ENCODE measurements at places on chromosomes 12 and 14.

DNA sequence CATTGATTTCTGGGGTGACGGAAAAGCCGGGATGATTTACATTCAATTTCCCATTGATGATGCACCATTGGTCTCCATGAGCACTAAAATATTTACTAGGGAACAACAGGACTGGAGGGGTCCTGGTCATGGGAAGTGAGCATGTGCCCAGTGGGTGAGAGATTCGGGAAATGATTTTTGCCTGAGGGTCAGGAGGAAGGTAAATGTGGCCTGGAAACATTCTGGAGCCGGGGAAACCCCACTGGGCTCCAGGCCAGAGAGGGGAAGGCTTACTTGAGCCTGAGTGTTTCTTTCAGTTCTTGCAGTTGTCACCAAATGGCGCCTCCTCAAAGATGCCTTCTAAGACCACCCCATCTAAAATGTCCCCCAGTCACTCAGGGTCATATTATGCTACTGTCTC lies 532.3 kb upstream of the TBX3 start:
- DNase-seq: no peak

DNA sequence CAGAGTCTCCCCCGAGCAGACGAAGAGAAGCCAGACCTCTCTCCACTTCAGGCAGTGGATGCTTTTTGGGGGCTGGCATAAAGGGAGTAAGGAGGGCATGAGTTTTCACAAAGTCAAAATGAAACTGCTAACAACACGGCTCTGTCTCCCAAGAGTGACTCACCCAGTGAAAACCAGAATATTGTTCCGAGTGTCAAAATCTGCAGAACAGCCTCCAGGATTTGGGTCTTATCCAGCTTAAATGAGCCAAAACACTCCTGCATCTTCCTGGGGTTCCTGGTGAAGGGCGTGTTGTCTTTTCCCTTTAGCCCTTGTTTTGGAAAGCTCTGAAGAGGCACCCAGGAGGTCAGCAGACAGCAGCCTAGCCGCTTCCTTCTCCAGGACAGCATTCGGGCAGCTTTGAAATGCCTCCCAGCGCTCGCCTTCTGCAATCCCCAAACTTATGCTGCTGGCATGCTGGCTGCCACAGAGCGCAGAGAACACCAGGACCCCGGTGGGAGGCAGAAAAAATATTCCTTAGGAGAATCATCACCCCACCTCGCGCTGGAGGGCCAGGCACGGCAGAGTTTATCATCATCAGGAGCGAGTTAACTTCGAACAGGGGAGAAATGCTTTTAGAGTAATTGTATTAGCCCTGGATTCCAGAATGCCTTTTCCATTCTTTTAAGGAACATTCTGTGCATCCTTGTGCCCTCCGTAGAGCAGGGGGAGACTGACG lies 117.7 kb upstream of the NCOR2 start:
- DNase-seq: no peak

DNA sequence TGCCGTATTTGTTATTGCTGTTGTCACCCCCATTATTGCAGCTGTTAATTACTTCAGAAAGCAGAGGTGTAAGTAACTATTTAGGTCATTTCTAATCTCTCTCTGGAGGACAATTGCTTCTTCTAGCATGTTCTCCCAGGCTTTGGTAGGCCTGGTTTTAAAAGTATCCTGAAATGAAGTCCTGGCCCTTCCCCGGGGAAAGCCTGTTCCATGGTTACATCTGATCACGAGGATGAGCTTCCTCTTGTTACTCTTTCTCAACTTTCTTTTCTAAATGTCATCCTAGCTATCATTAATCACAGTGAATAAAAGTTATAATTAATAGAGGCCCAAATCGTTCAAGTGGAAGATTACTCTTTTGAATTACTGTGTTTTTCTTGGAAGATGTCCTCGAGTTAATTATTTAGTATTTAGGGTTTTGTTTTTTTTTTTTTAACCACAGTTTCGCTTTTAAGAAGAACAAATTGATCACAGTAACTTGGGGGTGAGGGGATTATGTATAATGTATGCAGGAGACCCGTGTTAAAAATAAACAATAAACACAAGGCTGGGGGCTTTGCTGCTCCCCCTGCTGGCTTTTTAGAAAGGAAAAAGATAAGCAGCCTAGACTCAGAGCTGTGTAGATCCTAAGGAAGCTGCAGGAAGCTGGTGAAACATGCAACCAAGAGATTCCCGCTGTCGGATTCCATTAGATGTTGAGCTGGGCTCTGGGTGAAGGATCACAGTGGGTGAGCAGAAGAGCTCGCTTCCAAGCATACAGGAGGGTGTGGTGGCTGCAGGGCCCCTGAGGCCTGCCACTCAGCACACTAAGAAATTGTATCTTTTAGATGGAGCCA lies 420.1 kb downstream of the FUT8 start:
- peak; percentile 39 for DNase-seq

DNA sequence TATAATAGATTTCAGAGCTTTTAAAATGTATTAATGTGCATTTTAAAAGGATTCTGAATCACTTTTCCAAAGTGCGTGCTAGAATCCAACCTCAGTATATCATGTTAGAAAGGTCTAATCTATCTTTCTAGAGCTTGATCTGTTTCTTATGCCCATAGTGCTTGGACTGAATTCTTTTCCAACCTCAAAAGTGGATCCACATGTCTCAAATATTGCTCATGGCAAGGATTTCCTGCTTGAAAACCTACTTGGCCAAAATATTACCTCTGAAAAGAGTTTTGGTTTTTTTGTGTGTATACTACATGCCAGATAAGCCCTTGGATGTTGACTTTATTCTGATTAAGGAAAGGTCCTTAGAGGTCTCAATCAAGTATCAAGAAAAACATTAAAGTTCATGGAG lies 16.9 kb upstream of the SLC6A15 start:
- no peak for DNase-seq

DNA sequence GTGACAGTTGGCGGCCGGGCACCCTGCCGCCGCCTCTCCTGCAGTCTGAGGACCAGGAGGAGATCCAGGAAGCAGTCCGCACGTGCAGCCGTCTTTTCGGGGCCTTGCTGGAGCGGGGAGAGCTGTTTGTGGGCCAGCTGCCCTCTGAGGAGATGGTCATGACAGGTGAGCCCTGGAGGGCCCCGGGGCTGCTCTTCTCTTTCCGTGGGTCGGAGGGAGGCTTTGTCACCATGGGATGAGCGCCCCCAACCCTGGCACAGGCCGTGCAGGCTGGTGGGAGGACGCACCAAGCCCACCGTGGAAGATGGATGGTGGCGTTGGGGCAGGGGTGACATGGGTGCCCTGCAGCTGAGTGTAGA lies 532 bp downstream of the NOC4L start:
- DNase-seq: no peak

GRCh38 chr12:64625243-64626077 lies 15.2 kb downstream of the RASSF3 start:
- no peak for DNase-seq

GRCh38 chr14:76205708-76206107 lies 54.0 kb downstream of the GPATCH2L start:
- no peak for DNase-seq

DNA sequence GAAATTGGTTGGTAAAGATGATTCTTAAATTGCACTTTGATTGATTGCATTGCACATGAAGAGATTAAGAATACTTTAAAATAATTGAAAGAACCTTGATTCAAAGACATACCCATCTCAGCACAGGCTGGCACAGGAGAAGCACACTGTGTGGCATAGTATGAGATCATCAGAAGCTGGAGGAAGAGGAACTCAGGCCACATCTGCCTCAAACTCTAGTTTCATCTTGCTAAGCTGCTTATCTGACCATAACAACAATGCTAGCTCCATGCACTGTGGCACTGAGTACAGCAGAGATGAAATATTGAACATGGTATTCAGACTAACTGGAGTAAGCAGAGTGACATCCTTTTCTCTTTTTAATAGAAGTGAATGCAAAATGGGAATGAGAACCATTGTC lies 99.1 kb downstream of the TBC1D30 start:
- no peak for DNase-seq

DNA sequence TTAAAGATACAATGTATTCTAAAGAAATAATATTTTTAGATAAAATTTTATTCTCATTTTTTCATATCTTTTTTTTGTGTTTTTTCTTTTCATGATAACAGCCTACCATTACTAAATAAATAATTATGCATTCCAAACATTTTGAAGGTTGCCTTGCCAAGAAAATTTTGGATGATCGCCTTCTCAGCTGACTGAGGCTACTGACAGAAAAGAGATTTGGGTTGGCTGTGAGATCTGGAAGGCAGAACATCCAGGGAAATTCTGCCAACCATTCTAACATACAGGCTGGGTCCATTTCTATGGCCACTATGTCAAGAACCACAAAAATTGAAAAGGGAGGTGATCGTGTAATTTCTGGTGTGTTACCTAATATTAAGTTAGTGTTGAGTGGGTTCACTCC lies 48.1 kb downstream of the GALNT8 start:
- no peak for DNase-seq

DNA sequence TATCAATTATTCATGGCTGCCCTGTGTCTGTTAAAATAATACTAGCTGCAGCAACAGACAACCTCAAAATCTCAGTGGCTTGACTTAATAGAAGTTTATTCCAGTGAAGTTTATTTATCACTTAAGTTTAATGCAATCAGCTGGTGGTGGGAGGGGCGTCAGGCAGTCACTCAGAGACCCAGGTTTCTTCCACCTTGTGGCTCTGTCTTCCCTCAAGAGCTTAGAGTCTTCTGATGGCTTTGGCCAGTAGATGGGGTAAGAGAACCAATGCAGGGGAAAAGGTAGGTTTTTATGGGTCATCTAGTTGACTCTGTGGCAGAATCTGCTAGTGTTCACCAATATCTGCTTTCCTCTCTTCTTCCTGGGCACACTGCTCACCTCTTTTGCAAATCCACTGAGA lies 668.9 kb downstream of the AACS start:
- no peak for DNase-seq

- no peak for DNase-seq
Measured at GRCh38 chr14:105340821-105341733, 26.5 kb downstream of the PACS2 start.

DNA sequence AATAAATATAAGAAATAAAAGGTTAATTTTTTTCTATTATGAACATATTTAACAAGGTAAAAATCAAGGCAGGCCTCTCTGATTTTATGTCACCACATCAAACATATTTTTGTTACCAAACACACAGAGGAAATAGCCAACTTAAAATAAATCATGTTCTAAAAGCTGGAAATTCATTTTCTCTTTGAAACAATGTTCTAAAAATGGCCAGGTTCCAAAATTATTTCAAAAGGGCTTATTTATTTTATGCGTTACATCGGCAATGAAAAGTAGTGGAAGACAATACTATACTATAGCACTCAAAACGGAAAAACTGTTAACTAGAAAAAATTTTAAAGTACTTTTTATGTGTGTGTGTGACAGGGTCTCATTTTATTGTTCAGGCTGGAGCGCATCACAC lies 24.0 kb upstream of the RASSF8 start:
- DNase-seq: no peak

DNA sequence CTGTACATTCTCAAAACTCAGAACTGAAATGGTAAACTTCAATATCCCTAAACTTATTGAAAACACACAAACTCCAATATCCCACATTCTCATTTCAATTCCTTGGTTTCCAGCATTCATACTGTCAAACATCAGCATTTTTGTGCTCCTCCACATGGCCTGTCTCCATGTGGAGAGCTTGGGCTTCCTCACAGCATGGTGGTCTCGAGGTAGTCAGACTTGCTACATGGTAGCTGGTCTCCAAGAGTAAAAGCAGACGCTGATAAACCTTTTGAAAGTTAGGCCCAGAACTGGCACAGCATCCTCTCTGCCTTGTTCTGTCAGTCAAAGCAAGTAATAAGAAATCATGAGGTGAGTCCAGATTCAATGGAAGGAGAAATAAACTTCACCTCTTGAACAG lies 70.5 kb downstream of the VCPKMT start:
- no peak for DNase-seq

DNA sequence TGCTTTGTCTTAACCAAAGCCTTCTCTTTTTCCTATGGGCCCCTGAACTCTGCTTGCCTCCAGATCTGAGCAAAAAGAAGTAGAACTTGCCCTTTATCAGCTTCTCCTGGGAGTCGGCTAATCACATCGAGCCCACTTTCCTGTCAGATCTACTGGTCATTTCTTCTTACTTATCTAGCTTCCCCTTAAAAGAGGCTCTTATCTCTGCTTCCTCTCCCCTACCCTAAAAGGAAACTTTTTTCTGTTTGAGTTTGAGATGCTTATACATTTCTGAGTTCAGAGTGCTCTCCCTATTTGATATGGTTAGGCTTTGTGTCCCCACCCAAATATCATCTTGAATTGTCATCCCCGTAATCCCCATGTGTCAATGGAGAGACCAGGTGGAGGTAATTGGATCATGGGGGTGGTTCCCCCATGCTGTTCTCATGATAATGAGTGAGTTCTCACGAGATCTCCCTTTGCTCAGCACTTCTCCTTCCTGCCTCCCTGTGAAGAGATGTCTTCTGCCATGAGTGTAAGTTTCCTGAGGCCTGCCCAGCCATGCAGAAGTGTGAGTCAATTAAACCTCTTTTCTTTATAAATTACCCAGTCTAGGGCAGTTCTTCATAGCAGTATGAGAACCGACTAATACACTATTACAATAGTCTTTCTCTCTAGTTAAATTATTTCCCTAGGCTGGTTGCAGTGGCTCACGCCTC lies 114.7 kb upstream of the AMN1 start:
- no peak for DNase-seq

GRCh38 chr12:64469455-64470142 lies 17.7 kb downstream of the TBK1 start:
- no peak for DNase-seq

DNA sequence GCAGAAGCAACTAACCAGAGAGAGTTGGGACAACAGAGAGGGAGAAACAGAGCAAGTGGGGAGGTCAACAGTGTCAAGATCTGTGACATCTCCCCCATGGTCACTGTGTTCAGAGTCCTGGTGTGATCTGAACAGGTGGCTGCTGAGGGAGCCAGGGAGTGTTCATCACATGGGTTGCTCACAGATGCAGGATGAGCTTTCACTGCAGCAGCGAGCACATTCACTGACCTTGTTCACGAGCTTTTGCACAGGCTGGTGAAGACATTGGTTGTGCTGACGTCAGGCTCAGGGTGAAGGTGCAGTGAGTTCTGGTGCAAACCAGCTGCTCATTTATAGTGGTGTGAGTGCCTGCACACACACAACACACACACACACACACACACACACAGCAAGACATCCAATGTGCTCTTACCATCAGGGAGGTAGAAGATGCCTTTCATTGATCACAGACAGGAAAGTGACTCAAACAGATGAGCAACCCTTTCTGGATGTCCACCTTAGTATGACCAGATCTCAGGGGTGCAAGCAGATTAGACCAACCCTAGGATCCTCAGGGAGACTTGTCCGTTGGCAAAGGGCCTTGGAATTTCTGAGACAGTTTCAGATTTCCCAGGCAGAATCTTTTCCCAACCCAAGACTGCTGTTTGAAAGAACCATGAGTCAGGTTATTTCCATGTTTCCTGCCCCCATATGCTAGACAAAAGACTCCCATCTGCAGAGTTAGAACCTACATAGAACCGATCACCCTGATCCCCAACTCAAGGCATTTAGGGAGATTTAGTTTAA lies 44.3 kb upstream of the OR10AD1 start:
- DNase-seq: no peak

Measured in iPS-NIHi11 (cell line).